ENCODE measurements at places on chromosomes 7 and 10.

DNA sequence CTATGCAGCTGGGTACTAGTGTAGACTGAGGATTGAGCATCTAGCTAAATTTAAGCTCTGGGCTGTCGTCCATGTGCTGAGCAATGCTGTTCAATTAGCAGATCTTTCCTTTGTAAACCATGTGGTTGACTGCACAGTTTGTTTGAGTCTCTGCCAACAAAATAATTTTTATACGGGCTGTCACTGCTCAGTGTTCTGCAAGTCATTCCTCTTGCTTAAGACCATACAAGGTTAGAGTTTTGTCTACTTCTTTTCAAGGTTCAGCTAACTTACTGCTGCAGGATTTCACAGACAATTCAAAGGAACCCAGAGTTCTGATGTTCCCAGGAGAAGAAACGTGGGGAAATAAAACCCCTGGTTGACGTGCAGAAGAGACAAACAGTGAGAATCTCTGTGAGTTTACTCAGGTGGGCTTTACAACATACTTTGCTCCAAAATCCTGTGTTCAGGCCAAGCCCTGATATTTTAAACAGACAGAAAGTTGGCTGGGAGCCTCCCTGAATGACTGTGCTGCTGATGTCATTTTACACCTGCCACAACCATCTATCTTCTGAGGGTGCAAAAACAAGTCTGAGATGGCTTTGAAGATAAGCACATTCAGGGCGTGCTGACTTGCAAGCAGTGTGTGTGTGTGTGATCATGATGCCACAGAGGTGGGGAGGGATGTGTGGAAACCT lies 177.1 kb upstream of the SVIL start:
- peak; percentile 67 for DNase-seq

DNA sequence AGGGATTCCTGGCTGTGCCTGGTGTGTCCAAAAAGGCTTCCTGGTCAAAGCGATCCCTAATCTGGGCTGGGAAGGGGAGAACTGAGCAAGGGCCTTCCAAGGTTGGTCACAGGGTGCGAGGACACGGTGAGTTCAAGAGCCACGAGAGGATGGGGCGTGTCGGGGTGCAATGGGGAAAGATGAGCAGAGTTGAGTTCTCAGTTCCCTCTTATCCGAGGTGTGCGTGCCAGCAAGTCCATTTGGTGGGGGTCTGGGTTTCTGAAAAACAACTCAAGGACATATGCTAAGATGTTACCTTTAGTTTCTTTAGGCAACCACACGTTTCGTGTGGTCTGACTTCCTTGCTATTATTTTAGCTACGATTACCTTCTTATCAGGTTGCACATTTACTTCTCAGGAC lies 1.3 kb downstream of the ZNF775 start:
- DNase-seq = peak; percentile 19

- no peak for DNase-seq
Measured at GRCh38 chr10:61987951-61988379, 86.5 kb downstream of the ARID5B start.

GRCh38 chr7:108109221-108109908 lies 20.8 kb downstream of the LAMB4 start:
- no peak for DNase-seq

DNA sequence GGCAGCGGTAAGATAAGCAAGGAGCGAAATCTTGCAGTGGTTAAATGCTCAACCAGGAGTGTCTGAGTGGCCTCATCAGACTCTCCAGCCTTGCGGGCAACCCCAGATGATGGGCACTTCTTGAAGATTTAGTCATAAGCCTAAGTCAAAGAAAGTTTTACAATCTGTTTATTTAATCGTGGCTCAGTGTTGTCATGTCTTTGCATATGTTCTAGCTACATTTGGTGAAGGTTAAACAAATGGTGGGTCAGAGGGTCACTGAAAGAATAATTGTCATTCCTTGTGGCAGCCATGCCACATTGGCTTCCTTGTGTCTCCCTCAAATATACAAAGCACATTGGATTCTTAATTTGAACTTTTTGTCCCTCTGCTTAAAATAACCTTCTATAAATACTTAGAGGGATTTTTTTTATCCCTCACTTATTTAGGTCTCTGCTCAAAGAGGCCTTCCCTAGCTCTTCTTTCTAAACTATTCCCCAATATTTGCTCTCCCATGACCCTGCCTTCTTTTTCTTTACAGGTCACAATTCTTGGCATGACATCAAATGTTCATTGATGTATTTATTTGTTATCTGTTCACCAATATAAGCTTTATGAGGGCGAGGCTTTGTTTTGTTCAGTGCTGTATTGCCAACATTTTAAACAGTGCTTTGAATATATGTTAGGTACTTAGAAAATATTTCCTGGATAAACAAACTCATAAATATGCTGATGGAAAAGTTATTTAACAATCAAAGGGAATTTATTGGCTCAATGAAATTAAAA lies 68.7 kb downstream of the NEUROD6 start:
- DNase-seq = no peak

GRCh38 chr10:80415734-80416478 lies 7.6 kb downstream of the PRXL2A start:
- no peak for DNase-seq

GRCh38 chr7:47743965-47744591 lies 162.2 kb upstream of the TNS3 start:
- DNase-seq = peak; percentile 17

DNA sequence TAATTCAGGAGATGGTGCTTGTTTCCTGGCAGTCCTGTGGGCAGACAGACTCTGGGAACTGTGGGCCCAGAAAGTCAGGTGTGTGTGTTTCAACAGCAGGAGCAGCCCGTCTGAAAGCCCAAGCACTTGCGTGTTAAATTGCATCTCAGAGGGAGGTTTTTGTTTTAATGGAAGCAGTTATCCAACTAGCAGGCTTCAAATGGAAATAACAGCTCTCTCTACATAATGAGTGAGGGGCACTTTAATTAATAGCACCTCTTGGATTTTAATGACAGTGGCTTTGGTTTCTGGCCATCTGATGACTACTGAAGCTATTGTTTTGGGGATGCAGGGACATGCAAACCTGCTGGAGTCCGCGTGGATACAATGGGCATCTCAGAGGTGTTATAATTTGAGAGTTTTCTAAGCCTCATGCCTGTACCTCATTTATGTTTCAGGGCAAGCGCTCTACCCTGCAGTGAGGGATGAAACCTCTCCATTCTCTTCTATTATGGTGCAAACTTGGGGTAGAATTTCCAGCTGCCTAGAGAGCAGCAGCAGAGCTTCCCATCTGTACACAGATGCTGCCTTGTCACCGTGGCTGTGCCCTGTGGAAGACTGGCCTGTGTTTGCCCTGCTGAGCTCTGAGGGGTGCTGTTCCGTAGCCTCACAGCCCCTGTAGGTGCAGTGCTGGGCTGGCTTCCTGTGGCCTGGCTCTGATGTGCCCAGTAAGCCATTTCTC lies 206.6 kb upstream of the GPR26 start:
- DNase-seq = no peak

DNA sequence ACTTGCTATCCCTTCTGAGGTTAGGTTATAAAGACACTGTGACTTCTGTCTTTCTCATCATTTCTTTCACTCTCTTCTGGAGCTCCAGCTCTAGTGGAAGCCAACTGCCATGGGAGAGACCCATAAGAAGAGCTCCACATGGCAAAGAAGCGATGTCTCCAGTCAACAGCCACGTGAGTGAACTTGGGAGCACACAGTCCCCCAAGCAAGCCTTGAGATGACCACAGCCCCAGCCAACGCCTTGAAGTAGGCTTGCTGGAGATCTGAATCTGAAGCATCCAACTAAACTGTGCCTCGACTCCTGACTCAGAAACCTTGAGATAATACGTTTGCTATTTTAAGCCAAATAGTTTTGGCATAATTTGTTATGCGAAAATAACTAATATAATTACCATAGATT lies 181.7 kb upstream of the GDF10 start:
- no peak for DNase-seq

GRCh38 chr10:8539056-8539455 lies 484.6 kb downstream of the GATA3 start:
- DNase-seq = no peak

- DNase-seq = no peak
Measured at GRCh38 chr10:71314028-71314693, 4.9 kb upstream of the SLC29A3 start.

DNA sequence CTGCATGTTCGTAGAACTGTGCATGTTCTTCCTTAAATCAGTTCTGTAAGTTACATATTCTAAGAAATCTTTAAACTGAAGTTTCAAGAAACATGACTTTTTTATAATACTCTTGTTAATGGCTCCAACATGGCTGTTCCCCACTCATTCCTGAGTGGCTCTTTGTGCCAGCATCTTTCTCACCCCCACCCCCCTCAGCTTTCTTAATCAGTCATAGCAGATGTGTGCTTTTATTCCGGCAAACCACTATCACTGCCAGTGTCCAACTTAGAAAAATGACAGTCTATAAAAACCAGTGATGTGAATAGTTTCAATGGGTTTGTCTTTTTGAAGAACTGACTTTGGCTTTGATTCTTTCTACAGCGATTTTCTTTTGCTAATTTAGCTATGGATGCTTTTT lies 37.6 kb downstream of the PITRM1 start:
- no peak for DNase-seq

GRCh38 chr7:101494602-101495329 lies 132.1 kb downstream of the COL26A1 start:
- DNase-seq = no peak

- DNase-seq = no peak
Measured at GRCh38 chr10:77702166-77702565, 64.6 kb upstream of the KCNMA1 start.

DNA sequence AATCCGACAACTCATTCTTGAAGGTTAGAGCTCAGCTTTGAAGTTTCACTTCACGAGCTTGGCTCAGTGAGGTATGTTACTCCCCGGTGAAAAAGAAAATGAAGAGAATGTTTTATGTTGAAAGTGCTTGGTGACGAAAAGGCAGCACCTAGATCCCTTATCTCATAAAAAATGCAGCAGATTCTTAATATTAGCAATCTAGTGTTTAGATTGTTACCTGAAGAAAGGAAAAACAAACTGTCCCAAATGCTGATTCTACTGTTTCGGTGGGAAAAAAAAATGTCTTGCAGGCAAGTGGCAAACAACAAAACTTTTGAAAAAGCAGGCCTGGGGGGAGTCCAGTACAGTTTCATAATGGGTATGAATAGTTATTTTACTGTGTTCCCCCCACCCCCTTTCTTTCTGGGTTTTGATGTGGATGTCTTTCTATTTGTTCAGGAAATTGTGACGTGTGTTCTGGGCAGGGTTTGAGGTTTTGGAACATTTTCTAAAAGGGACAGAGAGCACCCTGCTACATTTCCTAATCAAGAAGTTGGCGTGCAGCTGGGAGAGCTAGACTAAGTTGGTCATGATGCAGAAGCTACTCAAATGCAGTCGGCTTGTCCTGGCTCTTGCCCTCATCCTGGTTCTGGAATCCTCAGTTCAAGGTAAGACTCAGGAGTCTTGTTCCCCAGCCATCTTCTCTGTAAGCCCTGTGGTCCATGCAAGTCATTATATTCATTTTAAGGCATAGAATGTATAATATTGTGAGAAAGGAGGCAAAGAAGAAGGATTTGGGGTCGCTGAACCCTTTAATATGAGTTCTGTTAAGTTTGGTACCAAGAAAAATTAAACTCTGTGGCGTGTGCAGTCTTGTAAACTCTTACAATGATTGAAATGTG lies at the start of gene SRGN:
TSS of gene SRGN (plus strand) at position 514 of the 881 bp plus-strand sequence. CDS start at position 569, 55 bp downstream.
- no peak for DNase-seq

DNA sequence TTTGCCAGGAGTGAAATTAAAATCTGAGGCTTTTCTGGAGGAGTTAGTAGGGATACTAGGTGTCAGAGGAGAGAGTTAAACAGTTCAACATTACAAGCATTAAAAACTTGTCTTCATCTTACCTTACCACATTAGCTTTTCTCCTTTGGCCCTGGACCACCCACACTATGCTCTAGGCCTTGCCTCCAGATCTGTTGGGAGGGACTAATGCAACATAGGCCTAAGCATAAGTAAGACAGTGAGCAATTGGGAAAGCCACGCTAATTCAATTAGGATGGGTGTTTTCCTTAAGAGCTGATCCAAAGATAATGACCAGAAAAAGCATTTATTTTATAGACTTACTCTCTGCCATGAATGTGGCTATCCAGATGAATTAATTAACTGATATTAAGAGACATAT lies 158.9 kb downstream of the ELMO1 start:
- no peak for DNase-seq

- no peak for DNase-seq
Measured at GRCh38 chr10:117662126-117662525, 119.6 kb downstream of the EMX2 start.

GRCh38 chr7:107579885-107580715 lies at the start of gene BCAP29:
Gene BCAP29, plus strand, starts transcription at chr7:107580246. Its CDS starts 527 bp downstream, at chr7:107580773.
- DNase-seq = peak; percentile 70

GRCh38 chr7:92155108-92155739 lies 20.9 kb upstream of the CYP51A1 start:
- no peak for DNase-seq

DNA sequence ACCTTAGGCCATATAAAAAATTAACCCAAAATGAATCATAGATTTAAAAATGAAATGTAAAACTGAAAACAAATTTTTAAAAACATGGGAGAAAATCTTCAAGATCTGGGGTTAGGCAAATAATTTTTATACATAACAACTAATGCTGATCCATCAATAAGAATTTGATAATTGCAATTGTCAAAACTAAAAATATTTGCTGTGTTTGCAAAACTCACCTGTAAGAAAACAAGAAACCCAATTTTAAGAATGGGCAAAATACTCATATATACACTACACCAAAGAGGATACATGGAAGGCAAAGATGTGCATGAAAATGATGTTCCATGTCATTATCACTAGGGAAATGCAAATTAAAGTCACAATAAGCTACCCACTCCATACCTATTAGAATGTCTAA lies 194.8 kb upstream of the NRP1 start:
- no peak for DNase-seq

GRCh38 chr10:97274828-97275227 lies 17.6 kb downstream of the ARHGAP19 start:
- no peak for DNase-seq

- DNase-seq = no peak
Measured at GRCh38 chr10:29603223-29603896, 31.4 kb downstream of the SVIL start.

- peak; percentile 50 for DNase-seq
Measured at GRCh38 chr7:142866361-142867096, 11.7 kb downstream of the EPHB6 start.

DNA sequence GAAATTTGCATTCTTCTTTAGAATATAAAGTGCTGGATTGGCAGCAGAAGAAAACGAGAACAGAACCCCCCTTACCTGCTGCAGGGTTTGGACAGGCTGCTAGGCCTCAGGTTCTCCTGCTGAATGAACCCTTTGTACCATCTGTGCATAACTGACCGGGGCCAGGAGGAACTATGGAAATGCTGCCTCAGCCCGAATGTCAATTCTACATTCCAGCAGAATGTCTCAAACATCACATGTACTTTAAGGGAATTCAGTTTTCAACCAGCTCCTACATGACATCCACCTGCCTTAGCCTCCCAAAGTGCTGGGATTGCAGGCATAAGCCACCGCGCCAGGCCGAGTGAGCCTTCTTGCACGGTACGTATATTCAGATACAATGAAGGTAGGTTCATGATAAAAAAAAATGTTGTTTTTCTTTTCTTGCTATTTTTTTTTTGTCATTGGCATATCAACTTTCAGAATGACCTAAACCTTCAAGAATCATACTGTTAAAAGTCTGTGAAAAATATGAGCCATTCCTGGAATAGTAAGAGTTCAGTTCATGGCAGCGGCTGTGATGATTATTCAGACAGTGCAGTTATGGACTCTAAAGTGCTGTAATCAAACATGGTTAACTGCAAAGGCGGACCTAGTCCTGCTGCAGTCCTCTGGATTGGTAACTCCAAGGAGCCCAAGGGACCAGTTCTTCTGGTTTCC lies 84.4 kb upstream of the TNS3 start:
- no peak for DNase-seq

- DNase-seq = no peak
Measured at GRCh38 chr7:114741911-114742310, 180.0 kb upstream of the MDFIC start.

- DNase-seq = peak; percentile 44
Measured at GRCh38 chr7:28554802-28555471, 142.6 kb downstream of the CREB5 start.
